Renal pelvis (tissue), 12 donors: ENCODE measurements at places on chromosomes 2 and 18. TPM values are rescaled to one million over a fixed set of nuclear protein-coding genes. Genes with fewer than 3 reads are reported as not detected.
A peak's percentile ranks its signal among the peaks of the same experiment; 100 is the strongest.

GRCh38 chr2:17245906-17246305 lies 272.3 kb downstream of the RAD51AP2 start:
- DNase-seq = peak; percentile 28

GRCh38 chr2:134020608-134021007 lies 233.3 kb upstream of the MGAT5 start:
- DNase-seq = no peak

The TMEM163 gene
- polyA plus RNA-seq = 2.0 TPM

The SLC19A3 gene
- 7.4 TPM for polyA plus RNA-seq

The CHRNG gene
- polyA plus RNA-seq = 1.9 TPM

- DNase-seq = no peak
Observed at GRCh38 chr2:5982193-5982902, 290.2 kb downstream of the SOX11 start.

DNA sequence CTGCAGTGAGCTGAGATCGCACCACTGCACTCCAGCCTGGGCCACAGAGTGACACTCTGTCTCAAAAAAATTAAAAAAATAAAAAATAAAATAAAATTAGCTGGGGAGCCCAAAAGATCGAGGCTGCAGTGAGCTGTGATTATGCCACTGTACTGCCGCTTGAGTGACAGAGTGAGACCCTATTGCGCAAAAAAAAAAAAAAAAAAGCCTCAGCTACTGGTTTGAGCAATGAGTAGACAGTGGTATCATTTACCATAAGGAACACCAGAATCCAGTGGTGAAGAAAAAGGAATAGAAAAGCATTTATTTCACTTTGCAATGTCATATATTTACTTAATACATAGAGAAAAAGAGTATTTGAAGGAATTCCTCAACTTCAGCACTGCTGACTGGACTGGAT lies 3.0 kb downstream of the SAP130 start:
- DNase-seq = no peak

The CYP27C1 gene
- polyA plus RNA-seq = 11.5 TPM

DNA sequence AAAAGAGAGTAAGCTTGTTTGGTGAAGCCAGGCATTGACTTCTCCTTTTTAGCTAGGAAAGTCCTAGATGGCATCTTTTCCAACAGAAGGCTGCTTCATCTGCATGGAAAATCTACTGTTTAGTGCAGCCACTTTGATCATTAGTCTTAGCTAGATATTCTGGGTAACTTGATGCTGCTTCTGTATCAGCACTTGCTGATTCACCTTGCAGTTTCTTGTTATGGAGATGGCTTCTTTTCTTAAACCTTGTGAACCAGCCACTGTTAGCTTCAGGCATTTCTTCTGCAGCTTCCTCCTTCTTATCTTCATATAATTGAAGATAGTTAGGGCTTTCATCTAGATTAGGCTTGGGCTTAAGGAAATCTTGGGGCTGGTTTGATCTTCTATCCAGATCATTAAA lies 639.7 kb downstream of the TDRD15 start:
- no peak for DNase-seq

DNA sequence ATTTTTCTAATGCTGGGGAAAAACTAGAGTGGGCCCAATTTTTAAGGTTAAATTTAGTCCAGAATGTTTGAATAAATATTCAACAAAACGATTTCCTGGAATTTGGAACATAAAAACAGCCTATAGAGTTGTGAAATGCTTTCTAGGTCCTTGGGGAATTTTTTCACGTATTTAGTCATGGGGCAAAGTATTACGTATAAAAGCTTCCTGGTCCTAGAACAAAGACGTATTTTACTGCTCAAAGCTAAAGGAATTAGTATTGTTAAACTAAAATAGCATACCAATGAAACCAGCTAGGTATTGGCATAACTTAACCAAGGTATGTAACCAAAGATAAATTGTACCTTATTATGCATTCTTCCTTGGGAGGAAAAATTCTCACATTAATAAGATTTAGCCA lies 1.6 kb downstream of the SESTD1 start:
- no peak for DNase-seq

GRCh38 chr2:97730245-97730644 lies 16.9 kb downstream of the ZAP70 start:
- no peak for DNase-seq

GRCh38 chr2:8575038-8575833 lies 106.6 kb upstream of the ID2 start:
- no peak for DNase-seq

The GNAL gene
- polyA plus RNA-seq = 4.2 TPM

The RGPD3 gene
- 0.38 TPM for polyA plus RNA-seq

DNA sequence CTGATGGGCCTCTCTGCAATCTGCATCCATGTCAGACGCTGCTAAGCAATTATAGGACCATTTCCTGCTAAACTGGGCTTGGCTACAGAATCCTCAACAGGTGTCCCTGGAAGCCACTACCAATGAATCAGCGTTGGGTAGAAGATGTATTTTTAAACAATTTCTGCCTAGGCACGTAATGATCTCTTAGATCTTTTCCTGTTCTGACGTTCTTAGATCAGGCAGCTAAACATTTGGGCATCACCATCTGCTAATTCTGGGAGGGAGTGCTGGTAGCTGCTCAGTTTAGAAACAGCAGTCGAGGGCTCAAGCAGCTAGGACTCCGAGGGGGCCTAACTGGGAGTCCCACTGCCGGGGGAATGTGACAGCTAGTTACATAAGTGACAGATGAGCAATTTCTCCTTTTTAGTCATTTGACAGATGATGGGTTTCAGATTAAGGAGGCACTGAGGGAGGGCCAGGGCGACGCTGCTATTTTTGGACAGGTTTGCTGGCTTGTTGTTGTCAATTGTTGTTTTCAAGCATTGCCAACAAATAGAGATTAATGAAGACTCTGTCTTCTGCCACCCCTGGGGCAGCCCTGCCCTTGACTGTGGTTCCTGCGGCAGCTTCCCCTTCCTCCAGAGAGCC lies 92.7 kb downstream of the MRO start:
- DNase-seq = no peak

DNA sequence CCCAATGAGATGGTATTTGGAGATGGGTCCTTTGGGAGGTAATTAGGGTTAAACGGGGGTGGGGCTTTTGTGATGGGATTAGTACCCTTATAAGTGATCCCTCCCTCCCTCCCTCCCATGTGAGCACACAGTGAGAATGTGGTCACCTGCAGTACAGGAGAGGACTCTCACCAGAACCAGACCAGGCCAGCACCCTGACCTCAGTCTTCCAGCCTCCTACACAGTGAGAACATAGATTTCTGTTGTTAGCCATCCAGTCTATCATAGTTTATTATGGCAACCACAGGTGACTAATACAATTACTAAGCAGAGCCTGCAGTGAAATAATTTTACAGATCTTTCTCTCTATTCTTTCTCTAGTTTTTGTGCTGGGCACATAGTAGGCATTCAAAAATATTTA lies 137.7 kb upstream of the PKDCC start:
- DNase-seq = no peak

The IDH1 gene
- polyA plus RNA-seq = 111 TPM

The CNGA3 gene
- not detected for polyA plus RNA-seq

GRCh38 chr2:223735035-223735640 lies 102.2 kb downstream of the AP1S3 start:
- no peak for DNase-seq

- no peak for DNase-seq
Observed at GRCh38 chr2:125160947-125161346, 1135.9 kb downstream of the CNTNAP5 start.

- DNase-seq = no peak
Observed at GRCh38 chr2:72561621-72562318, 264.1 kb downstream of the EXOC6B start.

DNA sequence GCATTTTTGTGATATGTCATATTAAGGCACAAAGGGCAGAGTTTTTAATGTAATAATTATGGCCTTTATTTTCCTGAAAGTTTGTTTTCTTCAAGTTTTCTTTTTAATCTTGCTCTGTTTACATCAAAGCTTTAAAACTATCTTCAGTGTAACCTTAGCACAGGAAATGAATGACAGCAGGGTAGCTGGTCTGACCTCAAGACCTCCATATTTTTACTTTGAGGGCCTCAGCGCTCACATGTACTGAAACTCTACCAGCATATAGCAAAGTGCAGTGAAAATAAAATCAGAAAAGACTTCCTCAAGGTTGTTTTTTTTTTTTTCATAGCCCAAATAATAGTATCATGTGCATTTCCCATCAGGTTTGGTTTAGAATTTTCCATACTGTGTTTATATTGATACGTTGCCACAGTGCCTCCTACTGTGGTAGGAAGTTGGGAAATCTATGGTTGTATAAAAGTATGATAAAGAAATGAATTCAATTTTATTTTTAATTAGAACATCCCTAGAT lies 163.4 kb downstream of the UBE2E3 start:
- no peak for DNase-seq

The ABCG5 gene
- 0.84 TPM for polyA plus RNA-seq

The SH3BP4 gene
- 37.3 TPM for polyA plus RNA-seq

The PKDCC gene
- polyA plus RNA-seq = 421 TPM

- DNase-seq = no peak
Observed at GRCh38 chr2:208479342-208479741, 72.8 kb downstream of the PTH2R start.

The LINC00305 gene
- 4.5 TPM for polyA plus RNA-seq

- peak; percentile 1 for DNase-seq
Observed at GRCh38 chr2:124814968-124815745, 790.1 kb downstream of the CNTNAP5 start.

DNA sequence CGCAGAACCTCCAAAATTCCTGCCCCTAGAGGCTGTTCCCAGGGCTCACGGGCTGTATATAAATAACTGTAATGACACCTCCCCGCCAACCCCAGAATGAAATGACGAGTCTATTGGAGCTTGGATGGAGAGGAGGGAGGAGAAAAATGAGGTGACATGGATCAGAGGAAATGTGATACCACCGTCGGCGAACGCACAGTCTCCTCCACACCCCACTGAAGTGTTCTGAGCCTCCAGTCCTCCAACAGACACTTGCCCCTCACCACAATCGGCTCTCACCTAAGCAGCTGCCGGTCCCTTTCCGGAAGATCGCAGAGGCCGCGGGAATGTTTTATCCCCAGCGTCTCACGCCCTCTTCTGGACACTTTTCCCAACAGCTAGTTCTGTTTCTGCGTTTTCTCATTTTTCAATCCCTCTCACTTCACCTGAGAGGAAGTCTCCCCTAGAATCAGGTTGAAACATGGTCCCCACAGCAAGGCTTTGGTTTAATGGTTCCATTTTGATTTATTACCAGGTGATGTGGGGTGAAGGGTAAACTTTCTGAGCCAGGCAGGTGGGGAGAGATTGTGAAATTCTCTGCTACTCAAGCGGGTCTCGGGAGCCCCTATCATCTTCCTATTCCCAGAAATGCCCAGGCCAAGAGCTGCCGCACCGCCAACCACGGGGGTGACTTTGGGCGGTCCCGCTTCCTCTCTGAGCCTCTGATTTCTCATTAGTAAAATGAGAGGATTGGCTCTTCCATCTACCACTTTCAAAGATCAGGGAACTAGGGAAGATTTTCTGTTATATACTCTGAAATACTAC lies 9.1 kb upstream of the MYO5B start:
- DNase-seq = peak; percentile 65

The KCNJ3 gene
- polyA plus RNA-seq = 7.0 TPM

DNA sequence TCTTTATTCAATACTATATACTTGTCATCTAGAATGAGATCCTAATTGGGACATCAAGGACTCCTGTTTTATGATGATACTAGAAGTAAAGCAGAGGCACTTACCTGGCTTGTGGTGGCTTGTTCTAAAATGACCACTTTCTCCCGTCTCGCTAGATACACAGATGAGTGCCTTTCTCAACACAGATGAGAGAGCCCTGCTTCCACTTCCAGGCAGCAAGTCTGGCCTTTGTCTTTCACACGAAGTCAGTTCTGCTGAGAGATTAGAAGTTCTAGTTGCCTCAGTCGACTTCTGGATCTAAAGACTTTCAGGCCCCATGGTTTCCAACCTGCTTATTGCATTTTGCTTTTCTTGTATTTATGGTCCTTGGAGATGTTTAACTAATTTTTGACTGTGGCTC lies 70.3 kb downstream of the PPP1R1C start:
- no peak for DNase-seq

The LRP2 gene
- 204 TPM for polyA plus RNA-seq
